ENCODE measurements at places on chromosomes 4 and X. TPM values are rescaled to one million over a fixed set of nuclear protein-coding genes. Genes with fewer than 3 reads are reported as not detected.

The ANTXR2 gene
- total RNA-seq, result 33.2 TPM

The HPSE gene
- total RNA-seq, result 1.3 TPM

The PPBP gene
- 1.2 TPM for total RNA-seq

The NAP1L5 gene
- 1.8 TPM for total RNA-seq

The TCEAL6 gene
- not detected for total RNA-seq

The ADH1A gene
- total RNA-seq, result 676 TPM

The GCNA gene
- 0.69 TPM for total RNA-seq

The CFP gene
- 24.0 TPM for total RNA-seq

The NHSL2 gene
- 1.4 TPM for total RNA-seq

The ASB11 gene
- not detected for total RNA-seq

The FREM3 gene
- not detected for total RNA-seq

The FAM47E gene
- 4.2 TPM for total RNA-seq
